ENCODE measurements at places on chromosomes 3 and 15.

- no peak for DNase-seq
These were observed 8.6 kb upstream of the MCF2L2 start for GRCh38 chr3:183437061-183437460.

- no peak for DNase-seq
These were observed 197.3 kb upstream of the HES1 start for GRCh38 chr3:193938613-193939012.

DNA sequence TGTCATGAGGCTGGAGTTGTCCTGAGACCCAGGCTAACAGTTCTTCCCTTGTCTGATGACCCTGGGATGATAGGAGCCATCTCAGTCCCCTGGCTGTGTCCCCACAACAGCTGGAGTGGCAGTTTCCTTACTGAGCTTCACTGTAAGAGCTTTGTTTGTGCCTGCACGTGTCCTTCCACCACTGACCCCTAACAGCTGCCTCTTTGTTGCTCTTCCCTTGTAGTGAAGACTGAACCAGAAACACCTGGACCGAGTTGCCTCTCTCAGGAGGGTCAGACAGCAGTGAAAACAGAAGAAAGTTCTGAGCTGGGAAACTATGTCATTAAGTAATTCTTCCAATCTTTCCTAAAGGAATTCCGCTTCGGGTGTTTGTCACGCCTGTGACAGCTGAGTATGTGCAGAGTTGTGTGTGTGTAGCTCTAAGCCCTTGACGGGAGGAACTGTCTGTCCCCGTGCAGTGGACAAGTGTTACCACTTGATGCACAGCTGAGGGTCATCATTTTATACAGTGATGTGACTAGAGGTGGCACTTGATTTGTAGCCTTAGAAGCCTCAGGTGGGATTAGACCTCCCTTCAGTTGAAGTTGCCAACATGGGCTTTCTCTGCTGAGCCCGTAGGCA, 25.0 kb downstream of the MAP6D1 start:
- no peak for DNase-seq

DNA sequence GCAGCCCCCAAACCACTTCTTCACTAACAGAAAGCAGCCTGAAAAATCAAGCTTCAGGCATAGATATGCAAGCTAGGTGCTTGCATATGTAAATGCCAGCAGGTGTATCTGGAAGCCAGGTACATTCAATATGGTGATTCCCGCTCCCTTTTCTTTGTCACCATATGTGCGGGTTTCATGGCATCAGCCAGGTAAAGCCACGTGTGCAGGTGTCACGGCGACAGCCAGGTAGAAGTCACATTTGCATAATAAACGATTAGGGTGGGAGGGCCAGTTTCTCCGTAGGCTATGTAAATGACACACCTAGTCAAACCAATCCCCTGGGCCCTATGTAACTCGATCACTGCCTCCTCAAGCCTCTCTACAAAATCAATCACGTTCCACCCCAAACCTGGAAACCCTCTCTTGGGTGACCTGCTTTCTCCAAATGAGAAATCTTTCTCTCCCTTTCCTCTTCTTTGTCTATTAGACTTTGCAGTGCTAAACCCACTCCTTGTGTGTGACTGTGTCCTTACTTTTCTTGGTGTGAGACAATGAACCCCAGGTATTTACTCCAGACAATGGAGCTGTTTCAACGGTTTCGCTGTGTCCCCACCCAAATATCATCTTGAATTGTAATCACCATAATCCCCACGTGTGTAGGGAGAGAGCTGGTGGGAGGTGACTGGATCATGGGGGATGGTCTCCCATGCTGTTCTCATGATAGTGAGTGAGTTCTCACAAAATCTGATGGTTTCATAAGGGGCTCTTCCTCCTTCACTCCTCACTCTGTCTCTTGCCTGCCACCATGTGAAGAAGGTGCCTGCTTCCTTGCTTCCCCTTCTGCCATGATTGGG, 44.6 kb downstream of the ONECUT1 start:
- DNase-seq = no peak

GRCh38 chr3:48433472-48434118, 3.7 kb upstream of the PLXNB1 start:
- DNase-seq = no peak

DNA sequence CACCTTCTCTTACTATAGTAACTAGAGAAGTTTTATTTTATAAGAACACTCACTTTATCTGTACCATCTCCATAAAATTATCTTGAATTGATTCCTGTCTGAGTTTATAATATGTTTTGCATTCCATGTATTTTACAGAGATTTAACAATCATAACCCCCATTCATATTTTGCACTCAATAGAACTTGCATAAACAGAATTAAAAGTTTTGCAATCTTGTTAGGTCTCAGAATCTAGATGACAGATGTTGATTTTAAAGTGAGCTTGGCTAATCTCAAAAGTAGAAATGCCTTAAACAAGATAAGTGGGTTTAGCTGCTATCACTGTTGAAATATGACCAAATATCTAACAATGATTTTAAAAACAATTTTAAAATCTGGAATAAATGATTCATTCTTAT, 107.9 kb upstream of the EPHA6 start:
- no peak for DNase-seq

- no peak for DNase-seq
These were observed 361.0 kb downstream of the TAFA4 start for GRCh38 chr3:68571321-68571720.

DNA sequence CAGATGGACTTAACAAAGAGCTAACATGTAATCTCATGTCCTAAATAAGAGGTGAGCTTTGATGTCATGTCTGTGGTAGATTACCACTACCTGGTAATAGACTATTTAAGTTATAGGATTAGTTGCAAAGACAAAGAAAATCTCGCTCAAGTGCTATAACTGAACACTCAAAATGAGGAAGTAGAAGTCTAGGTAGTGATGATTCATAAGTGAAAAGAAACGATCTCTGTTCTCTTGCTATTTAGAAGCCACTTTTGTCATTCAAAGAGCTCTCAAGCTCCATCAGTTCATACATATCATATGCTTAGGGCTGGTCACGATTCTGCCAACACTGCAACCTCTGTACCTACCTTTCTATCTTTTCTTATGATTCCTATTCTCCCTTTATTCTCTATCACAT, 110.9 kb downstream of the EDEM1 start:
- no peak for DNase-seq

DNA sequence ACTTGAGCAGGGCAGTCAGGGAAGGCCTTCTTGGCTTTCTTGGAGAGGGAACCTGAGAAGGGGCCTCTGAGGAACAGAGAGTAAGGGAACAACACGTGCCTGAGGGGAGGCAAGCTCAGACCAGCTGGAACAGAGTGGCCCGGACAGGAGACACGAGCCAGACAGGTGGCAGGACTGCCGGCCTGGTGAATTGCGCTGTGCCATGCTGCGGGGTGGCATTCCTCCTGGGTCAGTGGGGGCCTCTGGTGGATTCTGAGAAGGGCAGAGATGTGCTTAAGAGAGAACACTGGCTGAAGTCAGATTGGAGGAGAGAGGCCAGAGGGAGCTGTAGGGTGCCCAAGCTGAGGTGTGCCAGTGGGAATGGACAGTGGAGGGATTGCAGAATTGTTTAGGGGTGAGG, 4.9 kb downstream of the CHAC1 start:
- DNase-seq = no peak

Measured in stimulated activated CD4-positive, alpha-beta T cell treated with anti-CD3 and anti-CD28 coated beads, Interleukin-12 subunit alpha, Interleukin-12 subunit beta, amount 100 ng/mL, for 4 hours (primary cell).